T-helper 17 cell (primary cell): ENCODE measurements at places on chromosomes 1 and 21.

GRCh38 chr1:160704250-160704649 lies 7.4 kb downstream of the CD48 start:
- no peaks in the 10 kb centered on the region for H3K27me3 ChIP-seq
- peaks cover 12% of the 10 kb centered on the region for H3K36me3 ChIP-seq
- H3K4me3 ChIP-seq, result peak overlapping the region; percentile 81
- no peak overlapping the region for H3K27ac ChIP-seq
- H3K4me1 ChIP-seq, result peaks cover 53% of the 10 kb centered on the region
- DNase-seq, result no peak

DNA sequence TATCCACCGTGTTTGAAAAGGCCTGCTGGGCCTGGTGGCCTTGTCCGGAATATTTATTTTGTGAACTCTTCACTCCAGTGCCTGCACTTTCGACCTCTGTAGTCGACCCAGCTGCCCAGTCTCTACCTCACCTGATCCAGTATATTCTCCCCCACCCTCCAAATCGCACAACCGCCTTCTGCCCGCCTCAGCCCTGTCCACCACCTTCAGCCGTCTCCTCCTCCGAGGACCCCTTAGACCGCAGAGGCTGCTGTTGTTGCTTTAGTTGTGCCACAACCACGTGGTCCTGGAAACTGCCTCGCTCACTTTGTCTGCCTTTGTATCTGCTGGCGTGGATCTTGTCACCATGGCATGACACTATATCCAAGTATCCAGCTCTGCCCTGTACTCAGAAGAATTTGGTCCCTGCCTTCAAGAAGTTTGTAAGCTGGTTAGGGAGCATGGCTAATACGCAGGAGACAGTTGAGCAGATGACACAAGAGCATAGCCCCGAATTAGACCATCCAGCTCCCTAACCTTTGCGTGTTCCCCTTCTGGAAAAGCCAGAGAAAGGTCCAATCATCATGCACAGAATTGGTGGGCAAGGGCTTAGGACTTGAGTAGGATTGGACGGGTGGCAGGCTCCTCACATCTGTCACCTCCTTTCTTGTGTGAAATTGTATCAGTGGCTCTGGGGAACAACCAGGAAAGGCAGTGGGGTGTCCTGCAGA lies 1.5 kb downstream of the PHGDH start:
- H3K27ac ChIP-seq, result no peak overlapping the region
- peaks cover 10% of the 10 kb centered on the region for H3K4me1 ChIP-seq
- DNase-seq, result no peak
- H3K36me3 ChIP-seq, result no peaks in the 10 kb centered on the region
- H3K4me3 ChIP-seq, result peak overlapping the region; percentile 74

DNA sequence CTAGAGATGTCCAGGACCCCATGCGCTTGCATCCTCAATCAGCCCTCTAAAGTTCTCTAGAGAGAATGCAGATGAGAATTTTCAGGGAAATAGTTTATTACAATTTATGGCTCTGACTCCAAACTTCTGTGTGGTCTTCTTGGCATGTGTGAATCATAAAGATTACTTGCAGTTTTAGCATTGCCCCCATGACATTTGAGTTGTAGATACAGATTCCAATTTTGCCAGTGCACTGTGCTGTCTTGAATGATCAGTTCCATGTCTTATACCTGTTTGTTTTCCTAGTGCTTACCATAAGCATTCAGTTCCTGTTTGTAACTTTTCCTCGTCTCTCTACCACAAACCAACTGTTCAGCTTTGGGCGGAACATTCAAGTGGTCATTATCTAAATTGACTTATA lies 4.8 kb downstream of the KRTAP21-3 start:
- H3K4me3 ChIP-seq, result no peak overlapping the region
- no peak overlapping the region for H3K27ac ChIP-seq
- no peaks in the 10 kb centered on the region for H3K36me3 ChIP-seq
- no peaks in the 10 kb centered on the region for H3K27me3 ChIP-seq
- no peak for DNase-seq

DNA sequence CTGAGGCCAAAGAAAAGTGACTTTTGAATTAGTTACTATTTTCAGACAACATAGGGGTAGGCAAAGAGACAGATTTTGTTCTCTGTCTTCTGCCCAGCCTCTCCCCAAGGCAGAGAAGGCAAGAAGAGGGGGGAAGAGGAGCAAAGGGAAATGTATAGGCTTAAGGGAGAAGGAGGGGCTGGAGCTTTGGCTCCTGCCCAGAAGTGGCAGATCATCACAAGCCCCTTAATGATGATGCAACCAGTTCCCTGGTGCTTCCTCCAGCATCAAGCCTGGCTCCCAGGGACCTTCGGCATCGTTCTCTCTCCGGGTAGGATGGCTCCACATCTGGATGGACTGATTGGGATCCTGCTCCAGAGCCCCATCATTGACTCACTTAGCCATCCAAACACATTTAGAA lies 112.8 kb downstream of the KCND3 start:
- no peaks in the 10 kb centered on the region for H3K36me3 ChIP-seq
- H3K4me3 ChIP-seq, result no peak overlapping the region
- no peak overlapping the region for H3K27ac ChIP-seq
- peaks cover 67% of the 10 kb centered on the region for H3K27me3 ChIP-seq
- DNase-seq, result no peak

DNA sequence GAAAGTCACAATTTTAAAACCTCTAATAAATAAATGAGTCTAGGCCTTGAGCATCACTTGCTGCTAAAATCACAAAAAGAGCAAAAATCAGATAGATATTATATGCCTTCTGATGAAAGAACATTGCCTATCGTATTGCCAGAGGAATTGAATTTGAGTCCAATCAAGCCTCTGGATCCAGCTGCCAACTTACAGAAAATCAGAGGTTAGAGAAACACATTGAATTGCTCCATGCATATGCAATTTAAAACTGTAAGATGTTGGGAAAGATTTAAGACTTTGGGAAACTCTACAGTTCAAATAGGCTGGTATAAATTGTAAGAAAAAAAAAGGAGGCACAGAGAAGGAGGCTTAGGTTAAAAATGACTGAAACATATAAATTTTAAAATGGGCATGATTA lies 93.5 kb downstream of the TM2D1 start:
- no peaks in the 10 kb centered on the region for H3K4me1 ChIP-seq
- H3K36me3 ChIP-seq, result no peaks in the 10 kb centered on the region
- DNase-seq, result no peak
- H3K27me3 ChIP-seq, result peaks cover 26% of the 10 kb centered on the region
- no peak overlapping the region for H3K4me3 ChIP-seq

- H3K4me3 ChIP-seq, result no peak overlapping the region
- H3K27me3 ChIP-seq, result peaks cover 11% of the 10 kb centered on the region
- DNase-seq, result no peak
- peak overlapping the region; percentile 79 for H3K27ac ChIP-seq
- no peaks in the 10 kb centered on the region for H3K36me3 ChIP-seq
- H3K4me1 ChIP-seq, result peaks cover 9% of the 10 kb centered on the region
These were observed 21.4 kb upstream of the PKN2 start for GRCh38 chr1:88662723-88663122.

DNA sequence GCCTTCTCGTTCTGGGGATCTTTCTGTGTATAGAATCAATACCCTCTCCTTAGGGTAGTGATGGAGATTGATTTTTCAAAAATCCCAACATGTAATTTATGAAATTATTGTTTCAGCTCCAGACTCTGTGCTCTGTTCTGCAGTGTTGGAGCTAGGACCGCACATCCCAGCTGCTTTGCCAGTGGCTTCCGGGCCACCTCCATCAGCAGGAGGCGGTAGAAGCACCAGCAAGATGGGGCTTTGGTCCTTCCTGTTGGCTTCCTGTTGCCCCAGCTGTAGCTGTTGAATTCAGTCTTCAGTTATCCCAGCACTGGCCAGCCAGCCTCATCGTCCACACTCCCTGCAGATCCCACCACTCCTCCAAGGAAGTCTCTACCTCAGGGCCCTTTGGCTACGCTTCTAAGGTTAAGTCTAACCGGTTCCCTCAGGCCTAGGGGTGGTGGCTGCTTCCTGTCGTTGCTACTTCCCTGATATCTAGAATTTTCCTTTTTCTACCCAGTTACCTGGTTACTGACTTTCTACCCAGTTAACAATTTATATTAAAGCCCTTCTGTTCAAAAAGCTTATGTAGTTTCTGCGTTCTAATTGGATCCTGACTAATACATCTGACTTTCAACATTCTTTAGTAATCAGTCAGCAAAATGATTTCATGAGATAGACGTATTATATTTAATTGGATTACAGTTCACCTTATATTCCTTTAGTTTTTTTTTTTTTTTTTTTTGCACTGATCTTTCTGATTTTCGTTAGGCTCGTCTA lies 24.6 kb downstream of the GALNT2 start:
- no peak overlapping the region for H3K4me3 ChIP-seq
- no peaks in the 10 kb centered on the region for H3K36me3 ChIP-seq
- H3K4me1 ChIP-seq, result peaks cover 23% of the 10 kb centered on the region
- no peaks in the 10 kb centered on the region for H3K27me3 ChIP-seq
- no peak for DNase-seq

DNA sequence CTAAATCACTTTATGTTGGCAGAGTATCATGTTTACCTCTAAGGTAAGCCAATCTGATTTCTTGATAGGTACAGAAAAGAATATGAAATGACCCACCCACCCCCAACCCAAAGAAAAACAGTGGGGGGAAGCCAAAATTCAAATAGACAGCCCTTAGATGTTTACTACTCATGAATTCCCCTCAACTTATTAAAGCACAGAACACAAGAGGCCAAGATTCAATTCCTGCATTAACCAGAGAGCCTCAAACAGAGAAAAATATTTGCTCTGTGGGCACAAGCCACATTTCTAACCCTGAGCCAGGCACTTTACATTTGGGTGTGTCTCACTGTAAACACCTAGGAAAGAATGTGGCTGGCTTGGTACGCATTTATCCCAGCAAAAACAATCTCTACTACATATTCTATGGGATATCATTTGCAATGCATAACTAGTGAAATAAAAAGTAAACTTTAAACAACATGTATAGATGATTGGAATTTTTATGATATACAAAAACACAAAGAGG lies 84.3 kb downstream of the PTPN14 start:
- DNase-seq, result no peak
- peaks cover 2% of the 10 kb centered on the region for H3K36me3 ChIP-seq
- H3K4me1 ChIP-seq, result no peaks in the 10 kb centered on the region
- H3K27ac ChIP-seq, result no peak overlapping the region
- H3K4me3 ChIP-seq, result no peak overlapping the region
- H3K27me3 ChIP-seq, result peaks cover 34% of the 10 kb centered on the region

- no peak for DNase-seq
- H3K36me3 ChIP-seq, result no peaks in the 10 kb centered on the region
- H3K4me1 ChIP-seq, result peaks cover 25% of the 10 kb centered on the region
- no peak overlapping the region for H3K4me3 ChIP-seq
- no peaks in the 10 kb centered on the region for H3K27me3 ChIP-seq
These were observed 76.8 kb downstream of the FOXJ3 start for GRCh38 chr1:42258218-42258617.

DNA sequence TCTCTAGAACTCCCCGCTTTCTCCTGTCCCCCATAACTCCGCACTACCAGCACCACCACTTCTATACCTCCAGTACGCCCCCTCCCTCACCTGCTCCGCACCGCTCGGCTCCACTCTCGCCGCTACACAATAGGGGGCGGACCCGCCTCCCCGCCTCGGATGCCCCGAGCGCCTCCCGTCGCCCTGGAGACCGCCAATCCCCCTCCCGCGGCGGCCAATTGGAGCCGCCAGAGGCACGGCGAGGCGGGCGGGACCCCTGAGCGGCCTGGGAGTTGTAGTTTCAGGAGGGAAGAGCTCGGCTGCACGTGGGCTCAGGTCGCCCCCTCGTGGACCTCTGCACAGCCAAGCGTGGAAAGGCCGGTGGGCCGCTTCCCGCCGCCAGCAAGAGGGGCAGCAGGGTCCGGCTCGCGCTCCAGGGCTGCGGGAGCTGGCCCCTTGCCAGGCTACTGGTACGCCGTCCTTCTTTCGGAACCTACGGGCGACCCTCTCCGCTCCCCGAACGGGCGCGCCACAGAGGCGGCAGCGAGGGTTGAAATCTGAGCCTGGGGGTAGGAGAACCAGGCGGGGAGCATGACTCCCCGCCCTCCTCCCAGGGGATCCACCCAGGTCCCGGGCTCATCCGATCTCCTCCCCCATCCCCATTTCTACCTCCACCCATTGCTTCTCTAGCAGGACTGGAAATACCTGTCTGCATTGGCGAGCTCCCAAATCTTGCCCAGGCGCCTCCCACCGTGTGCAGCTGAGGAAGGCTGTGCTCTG lies at the start of gene IGSF9:
TSS of gene IGSF9 (minus strand) at position 131 of the 759 bp plus-strand sequence. CDS start 2,159 bp downstream, outside the sequence.
- DNase-seq, result peak; percentile 57
- peak within 1 kb of the TSS; percentile 89 for H3K4me3 ChIP-seq
- peak within 1 kb of the TSS; percentile 9 for H3K27ac ChIP-seq
- H3K27me3 ChIP-seq, result peaks cover 59% of the 10 kb centered on the region

- H3K27ac ChIP-seq, result no peak overlapping the region
- no peaks in the 10 kb centered on the region for H3K36me3 ChIP-seq
- H3K4me3 ChIP-seq, result no peak overlapping the region
- DNase-seq, result no peak
- H3K4me1 ChIP-seq, result no peaks in the 10 kb centered on the region
- H3K27me3 ChIP-seq, result peaks cover 27% of the 10 kb centered on the region
These were observed 58.3 kb upstream of the FMN2 start for GRCh38 chr1:240033406-240033805.

GRCh38 chr1:99681583-99681982 lies 35.7 kb downstream of the PALMD start:
- no peak overlapping the region for H3K4me3 ChIP-seq
- H3K27me3 ChIP-seq, result peaks cover 10% of the 10 kb centered on the region
- H3K4me1 ChIP-seq, result no peaks in the 10 kb centered on the region
- DNase-seq, result no peak
- H3K36me3 ChIP-seq, result peaks cover 4% of the 10 kb centered on the region

DNA sequence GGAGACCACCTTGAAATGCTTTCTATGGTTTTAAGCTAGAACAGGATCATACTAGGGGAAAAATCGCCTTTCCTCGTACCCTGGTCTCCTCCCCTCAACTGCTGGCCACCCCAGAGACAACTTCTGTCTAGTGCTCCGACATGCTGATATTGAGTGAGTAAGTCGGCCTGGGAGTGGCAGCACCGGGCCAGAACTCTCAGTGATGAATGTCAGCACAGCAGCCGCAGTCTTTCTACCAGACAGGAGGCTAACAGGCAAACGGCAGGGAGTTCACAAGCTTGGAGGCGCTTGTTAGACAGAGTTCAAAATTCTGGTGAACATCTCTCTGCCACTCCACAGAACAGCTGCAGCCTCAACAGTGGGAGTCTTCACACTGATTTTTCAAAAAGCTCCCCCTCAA lies 716.9 kb downstream of the ADGRL2 start:
- no peaks in the 10 kb centered on the region for H3K4me1 ChIP-seq
- H3K27me3 ChIP-seq, result no peaks in the 10 kb centered on the region
- no peak for DNase-seq
- no peak overlapping the region for H3K4me3 ChIP-seq
- H3K27ac ChIP-seq, result no peak overlapping the region
